ENCODE measurements at places on chromosomes 7 and 10.

DNA sequence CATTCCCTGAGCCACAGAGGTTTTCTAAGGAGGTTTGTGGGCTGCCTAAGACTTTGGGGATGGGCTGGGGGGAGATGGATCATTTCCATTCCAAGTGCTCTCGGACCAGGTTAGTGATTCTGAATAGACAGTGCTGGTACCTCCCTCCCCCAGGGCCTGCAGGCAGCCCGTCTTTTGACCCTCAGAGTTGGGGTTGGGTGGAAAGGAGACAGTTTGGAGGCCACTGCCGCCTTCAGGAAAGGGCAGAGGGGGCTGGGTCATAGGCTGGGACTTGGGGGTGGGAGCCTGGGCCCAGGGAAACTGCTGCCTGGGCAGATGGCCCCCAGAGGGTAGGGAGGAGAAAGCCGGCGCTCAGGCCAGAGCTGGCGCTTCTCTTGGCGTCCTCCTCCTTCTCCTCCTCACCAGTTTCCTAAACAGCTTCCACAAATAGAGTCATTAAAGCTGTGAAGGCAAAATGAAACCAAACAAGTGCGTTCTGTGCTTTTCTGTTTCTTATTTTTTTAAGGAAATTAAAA lies 4.4 kb downstream of the UNC5B start:
- no peak for DNase-seq

DNA sequence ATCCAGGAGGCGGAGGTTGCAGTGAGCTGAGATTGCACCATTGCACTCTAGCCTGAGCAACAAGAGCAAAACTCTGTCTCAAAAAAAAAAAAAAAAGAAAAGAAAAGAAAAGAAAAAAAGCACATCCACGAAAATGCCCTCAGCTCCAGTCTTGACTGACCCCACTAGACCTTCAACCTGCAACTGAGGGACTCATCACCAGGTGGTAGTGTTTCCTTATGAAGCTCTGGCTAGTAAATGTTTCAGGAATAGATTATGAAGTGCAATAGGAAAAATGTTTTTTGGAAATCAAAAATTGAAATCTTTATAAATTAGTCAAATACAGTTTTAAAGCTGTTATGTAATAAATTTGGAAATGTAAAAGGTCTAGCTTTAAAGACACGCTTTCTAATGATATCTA lies 22.4 kb downstream of the TLL2 start:
- no peak for DNase-seq

DNA sequence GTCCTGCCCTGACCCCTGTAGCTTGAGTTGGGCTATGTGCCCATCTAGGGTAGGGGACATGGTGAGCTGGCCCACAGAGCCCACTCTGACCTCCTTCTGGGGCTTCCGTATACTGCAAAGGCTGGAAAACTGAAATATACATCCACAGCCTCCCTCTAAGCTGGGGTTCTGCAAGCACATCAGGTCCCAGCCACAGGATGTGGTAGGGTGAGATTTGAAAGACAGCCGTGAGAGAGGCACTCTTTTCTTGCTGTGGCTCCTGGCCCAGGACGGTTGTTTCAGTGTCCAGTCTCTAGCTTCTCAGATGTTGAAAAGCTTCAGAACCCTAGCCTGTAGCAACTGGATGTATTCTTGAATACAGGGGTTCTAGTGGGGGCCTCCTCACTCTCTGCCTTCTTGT lies 60.1 kb upstream of the ADRB1 start:
- DNase-seq = no peak

DNA sequence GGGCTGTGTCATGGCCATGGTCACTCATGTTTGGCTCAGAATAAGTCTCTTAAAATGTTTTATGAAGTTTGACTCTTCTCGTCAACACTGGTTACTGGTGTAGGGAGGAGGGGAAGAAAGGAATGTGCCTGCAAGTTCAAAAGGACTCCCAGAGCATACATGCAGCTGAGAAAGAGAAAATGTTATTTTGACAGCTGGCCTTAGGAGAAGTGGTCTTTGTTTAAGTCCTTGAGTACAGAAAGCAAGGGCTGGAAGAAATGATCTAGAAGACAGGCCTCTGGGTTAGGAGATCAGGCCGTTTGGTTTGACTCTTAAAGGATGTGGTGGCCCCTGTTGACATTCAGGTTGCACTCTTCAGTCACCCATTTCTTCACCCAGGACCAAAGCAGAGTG lies 245.5 kb downstream of the REEP3 start:
- no peak for DNase-seq

DNA sequence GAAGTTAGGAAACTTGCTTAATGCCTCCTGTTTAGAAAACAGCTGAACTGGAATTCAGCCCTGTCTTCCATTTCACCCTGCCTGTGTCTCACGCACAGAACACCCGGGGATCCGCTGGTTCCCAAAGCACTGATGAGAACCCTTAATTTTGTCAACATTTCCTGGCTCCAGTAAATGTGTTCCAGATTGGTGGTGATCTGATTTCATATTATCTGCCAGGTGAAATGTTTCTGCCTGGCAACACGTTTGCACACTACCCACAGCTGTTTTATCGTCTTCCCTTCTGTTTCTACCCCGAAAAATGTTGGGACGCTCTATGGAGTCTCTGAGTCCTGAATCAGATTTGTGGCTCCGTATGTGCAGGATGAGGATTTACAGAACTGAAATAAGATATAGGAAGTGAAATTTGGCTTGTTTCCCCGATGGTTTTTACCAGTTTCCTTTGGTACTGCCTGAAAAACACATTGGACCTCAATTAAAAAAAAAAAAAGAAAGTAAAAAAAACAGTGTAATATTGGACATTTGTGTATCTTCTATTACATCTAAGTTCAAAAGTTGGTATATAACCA lies 29.0 kb downstream of the MRC1 start:
- no peak for DNase-seq

DNA sequence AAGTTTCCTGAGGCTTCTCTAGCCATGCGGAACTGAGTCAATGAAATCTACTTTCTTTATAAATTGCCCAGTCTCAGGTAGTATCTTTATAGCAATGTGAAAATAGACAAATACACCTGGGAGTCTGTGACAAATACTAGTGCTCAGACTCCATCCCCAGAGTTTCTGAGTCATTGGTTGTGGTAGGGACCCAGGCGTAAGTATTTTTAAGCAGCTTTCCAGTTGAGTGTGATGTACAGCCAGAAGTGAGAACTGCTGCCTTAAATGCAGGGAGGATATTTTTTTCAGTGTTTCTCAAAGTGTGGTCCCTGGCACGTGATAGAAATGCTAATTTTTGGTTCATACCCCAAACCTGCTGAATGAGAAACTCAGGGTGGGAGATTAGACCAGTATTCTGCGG lies 121.7 kb downstream of the SORCS3 start:
- DNase-seq = no peak

GRCh38 chr7:106895246-106895864 lies 30.3 kb downstream of the PIK3CG start:
- no peak for DNase-seq

DNA sequence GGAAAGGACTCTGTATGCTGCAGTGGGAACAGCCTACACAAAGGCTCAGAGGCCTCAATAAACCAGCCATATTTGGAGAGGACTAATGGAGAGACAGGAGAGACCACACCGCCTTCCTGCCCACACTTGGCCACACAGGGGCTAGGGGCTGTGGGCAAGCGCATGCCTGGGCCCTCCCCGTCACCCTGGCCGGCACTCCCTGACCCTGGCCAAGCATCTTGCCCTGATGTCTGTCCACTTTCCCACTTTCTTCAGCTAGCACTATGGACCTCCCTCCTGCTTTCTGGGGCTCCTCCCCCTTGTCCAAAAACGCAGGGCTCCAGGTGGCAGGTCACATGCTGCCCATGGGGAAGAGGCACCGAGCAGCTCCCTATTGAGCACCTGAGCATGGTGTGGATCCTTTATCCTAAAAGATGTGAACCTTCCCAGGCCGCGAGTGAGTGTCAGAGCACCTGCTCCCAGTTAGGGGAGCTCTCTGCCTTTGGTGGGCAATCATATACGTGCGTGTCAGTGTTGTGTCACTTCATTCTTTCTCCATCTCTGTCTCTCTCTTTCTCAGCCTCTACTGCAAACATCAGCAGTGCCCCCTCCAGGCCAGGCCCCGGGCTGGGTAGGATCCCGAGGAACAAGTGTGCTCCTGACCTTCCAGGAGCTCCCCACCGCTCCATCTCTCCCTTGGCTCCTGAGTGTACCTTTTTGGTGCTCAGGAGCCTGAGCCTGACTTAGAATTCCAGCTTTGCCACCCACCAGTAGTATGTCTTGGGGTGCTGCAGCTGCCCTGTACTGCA lies 74.0 kb downstream of the ZMIZ1 start:
- no peak for DNase-seq

DNA sequence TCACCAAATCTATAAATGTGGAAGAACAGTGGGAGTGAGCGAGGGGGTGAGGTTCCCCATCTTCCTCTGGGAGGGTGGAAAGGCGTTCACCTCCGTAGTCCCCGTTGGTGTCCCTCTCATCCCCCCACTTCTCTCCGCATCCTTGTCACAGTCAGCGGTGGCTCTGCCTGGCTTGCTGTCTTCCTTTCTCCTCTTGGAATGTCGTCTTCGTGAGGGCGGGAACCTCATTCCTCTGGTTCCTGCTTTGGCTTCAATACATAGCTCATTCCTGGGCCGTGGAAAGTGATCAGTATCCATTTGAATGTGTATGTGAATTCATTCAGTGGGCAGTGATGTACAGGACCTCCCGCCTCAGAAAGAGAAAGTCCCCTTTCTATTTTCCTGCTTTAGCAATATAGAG lies 289.4 kb downstream of the CAMK1D start:
- no peak for DNase-seq

GRCh38 chr10:12699781-12700556 lies 301.5 kb downstream of the CCDC3 start:
- no peak for DNase-seq

- no peak for DNase-seq
These were observed 288.9 kb upstream of the SEMA3C start for GRCh38 chr7:81207801-81208200.

GRCh38 chr10:52864201-52865106 lies 91.9 kb upstream of the MBL2 start:
- DNase-seq = no peak

DNA sequence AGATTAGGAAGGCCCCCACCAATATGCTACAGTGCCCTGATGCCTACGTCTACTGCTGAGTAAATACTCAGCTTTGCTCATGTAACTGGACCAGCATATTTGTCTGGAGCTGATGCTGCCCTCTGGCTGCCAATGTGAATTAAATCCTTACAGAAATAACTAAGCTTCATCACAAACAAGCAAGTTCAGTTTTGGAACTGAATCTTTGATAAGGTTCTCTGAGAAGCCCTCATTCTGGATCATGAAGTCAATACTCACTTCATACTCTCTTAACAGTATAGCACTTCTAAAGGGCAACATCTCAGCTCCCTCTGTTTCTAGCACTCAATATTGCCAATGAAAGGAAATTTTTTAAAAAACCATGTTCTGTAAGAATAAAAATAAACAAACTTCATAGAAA lies 246.7 kb downstream of the ETV1 start:
- DNase-seq = no peak

DNA sequence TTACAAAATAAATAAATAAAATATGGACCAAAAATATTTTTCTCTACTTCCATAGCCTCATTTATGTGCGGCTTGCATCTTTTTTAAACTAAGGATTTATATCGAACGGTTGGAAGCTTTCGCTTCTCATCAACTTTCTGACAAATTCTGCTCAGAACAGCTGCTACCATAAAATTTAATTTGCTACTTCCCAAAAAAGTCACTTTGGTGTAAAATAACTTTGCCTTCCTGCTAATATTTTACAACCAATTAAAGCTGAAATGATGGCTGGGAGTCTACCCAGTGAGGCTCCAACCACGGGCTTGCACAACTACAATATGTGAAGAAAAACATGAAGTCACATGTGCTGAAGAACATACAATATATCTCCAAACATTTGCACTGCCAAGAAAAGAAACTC lies 253.1 kb upstream of the NEBL start:
- no peak for DNase-seq

DNA sequence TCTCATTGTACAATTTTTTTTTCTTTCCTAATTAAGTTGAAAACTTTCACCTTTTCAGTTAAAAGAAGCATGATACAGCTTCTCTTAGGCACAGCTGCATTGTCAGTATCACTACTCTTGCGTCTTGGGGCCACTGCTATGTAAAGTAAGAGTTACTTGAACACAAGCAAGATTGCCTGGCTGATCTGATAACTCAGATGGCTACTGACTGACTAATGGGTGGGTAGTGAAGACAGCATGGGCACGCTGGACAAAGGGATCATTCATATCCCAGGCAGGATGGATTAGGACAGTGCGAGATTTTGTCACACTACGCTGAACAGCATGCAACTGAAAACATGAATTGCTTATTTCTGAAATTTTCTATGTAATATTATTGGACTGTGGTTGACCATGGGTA lies 11.6 kb upstream of the ADAMTS14 start:
- no peak for DNase-seq

DNA sequence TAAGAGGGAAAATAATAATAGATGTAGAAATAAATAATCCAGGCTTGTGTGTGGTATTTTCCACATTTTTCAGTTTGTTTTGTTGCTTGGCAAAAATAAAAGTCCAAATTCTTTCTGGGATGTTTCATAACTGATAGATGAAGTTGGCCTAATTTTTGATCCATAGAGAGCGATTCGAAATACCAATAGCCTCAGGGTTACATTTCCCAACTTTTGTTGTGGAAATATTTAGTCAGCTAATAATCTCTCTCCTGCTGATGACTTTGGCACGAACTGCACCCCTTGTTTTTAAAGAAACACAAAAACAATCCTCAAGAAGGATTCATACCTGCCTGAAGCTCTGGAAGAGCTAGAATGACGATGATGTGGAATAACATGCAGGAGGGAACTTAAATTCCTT lies 483.2 kb downstream of the ADRA2A start:
- DNase-seq = no peak

- DNase-seq = no peak
These were observed 116.5 kb upstream of the FRMD4A start for GRCh38 chr10:14447094-14447839.

DNA sequence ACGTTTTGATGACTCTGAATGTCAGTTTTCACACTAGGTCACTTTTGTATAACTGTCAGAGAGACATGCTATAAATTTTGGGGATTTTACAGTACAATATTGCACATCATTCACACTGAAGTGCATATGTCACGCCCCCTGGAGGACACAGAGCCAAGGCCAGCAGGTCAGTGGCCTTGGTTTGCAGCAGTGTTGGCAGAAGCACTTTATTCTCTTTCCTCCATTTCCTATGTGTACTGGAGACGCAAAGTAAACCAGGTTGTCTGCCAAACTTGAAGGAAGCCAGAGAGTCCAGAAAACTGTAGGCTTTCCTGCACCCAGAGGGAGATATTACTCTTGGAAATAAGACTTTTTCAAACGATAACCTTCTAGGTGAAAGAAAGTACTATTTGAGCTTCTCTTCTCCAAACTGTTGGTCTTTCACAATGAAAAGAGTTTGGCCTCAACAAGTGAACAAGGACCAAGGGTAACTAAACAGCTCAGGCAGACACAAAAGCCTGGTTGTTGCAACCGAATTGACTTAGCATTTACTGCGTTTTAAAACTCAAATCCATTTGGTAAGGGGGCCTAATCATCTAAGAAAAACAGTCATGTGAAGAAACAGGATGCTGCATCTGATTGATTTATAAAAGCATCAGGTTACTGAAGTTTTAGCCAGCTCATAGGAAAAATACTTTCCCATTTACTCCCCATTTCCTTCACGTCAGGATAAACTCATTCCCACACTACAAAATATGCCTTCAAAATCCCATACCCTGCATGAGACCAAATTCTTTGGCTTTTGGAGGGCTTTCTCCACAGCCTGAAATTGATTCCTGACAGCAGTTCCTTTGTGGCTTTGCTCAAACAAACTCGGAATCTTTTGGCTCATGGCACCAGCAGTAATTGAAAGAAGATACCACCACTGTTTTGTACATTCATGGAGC lies 83.0 kb upstream of the SEC61G start:
- no peak for DNase-seq

- DNase-seq = peak; percentile 99
These were observed at the start of gene SHOC2 for GRCh38 chr10:110919349-110919931. SHOC2 (plus strand) TSS chr10:110919604; CDS start chr10:110964359, 44,755 bp downstream.

All from stimulated activated naive CD4-positive, alpha-beta T cell treated with Interleukin-2 at 50 U/mL for 16 hours (primary cell).